ENCODE measurements at places on chromosomes 2 and 18. TPM values are rescaled to one million over a fixed set of nuclear protein-coding genes. Genes with fewer than 3 reads are reported as not detected.
A peak's percentile ranks its signal among the peaks of the same experiment; 100 is the strongest.

The QPCT gene
- total RNA-seq, result 3.3 TPM

DNA sequence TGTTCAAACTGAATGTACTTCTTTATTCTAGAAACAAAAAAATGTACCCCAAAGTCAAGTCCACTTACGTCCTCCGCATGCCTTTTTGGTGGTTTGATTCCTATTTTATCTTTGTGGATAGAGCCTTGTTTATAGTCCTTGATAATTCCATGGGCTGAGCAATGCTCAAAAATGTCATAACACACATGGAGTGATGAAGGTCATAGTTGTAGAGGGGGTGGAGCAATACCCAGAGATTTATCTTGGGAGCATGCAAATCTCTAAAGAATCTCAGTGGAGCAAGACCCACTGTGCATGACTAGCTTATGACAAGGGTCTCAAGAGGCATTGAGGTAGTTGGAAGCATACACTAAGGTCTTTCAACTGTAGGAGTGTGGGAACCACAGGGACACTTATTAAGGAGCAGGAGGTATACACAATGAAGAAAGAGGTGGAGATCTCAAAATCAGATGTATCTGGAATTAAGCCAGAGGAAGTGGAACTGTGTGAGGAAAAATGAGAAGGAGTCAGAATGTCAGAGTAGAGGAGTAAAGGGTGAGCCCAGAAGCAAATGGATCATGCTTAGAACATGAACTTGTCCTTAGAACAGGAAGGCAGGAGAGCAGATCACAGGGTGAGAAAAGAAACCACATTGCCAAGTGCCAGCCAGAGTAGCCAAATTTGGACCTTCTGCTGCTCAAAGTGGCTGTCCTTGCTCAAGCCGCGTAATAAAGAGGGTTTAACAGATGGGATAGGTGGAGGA, 68.1 kb upstream of the STK39 start:
- DNase-seq, result no peak
- H3K36me3 ChIP-seq, result no peaks in the 10 kb centered on the region
- no peak overlapping the region for H3K4me3 ChIP-seq
- no peak overlapping the region for H3K27ac ChIP-seq

DNA sequence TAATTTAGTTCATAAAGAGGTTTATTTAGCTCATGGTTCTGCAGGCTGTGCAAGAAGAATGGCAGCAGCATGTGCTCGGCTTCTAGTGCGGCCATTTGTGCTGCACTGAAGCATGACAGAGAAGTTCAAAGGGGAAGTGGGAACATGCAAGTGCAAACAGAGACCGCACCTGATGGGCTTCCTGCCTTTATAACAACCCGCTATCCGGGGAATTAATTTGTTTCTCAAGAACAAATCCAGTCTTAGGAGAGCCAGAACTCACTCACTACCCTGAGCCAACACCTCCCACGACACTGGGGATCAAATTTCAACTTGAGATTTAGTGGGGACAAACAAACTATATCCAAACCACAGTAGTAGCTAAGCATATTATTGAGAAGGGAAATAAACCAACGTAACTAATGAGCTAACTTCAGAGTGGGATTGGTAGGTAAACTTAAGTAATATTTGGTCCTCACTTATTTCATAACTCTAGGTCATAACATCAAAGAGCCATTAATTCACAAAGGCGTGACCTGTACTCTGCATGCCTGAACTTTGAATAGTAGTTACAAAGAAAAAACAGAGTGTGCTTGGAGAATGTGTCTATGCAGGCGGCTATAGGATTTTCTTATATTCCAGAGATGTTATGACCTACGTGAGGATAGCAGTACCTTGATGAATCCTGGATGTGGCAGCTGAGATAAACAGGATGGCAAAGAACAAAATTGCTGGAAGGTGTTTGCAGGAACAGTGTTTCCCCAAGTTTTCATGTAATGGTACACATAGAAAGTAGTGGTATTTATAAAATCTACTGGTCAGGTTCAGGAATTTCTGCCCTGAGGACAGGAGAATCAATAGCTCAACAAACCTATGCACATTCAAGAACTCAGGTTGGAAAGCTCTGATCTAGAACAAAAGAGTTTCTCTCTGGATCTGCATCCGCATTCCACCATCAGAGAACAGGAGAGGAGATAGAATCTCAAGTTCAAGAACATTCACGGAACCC, 845.9 kb upstream of the ID2 start:
- H3K36me3 ChIP-seq, result no peaks in the 10 kb centered on the region
- H3K4me1 ChIP-seq, result no peaks in the 10 kb centered on the region
- H3K4me3 ChIP-seq, result no peak overlapping the region
- DNase-seq, result no peak
- no peaks in the 10 kb centered on the region for H3K27me3 ChIP-seq
- H3K27ac ChIP-seq, result no peak overlapping the region

DNA sequence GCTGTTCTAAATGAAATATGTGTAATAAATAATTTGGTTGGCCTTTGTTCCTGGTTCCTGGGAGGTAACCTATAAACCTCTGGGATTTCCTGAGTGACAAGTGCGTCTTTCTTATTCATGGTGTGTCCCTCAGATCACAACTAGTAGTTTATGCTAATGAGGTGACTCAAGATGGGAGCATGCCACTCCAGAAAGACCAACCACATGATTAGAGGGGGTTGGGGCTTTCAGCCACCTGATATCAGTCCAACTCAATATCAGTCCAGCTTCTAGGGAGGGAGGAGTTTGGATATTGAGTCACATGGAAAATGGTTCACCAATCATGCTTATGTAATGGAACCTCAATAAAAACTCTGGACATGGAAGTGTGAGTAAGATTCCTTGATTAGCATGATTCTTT, 96.6 kb downstream of the QPCT start:
- H3K36me3 ChIP-seq, result no peaks in the 10 kb centered on the region
- no peak for DNase-seq
- H3K27me3 ChIP-seq, result no peaks in the 10 kb centered on the region

GRCh38 chr2:188974164-188974563, at the start of gene COL3A1:
Gene COL3A1 (plus strand): TSS chr2:188974373. CDS start chr2:188974490, 117 bp downstream.
- peak within 1 kb of the TSS; percentile 79 for H3K27ac ChIP-seq
- H3K4me1 ChIP-seq, result peaks cover 2% of the 10 kb centered on the region
- no peaks in the 10 kb centered on the region for H3K27me3 ChIP-seq
- no peaks in the 10 kb centered on the region for H3K36me3 ChIP-seq
- DNase-seq, result peak; percentile 62

DNA sequence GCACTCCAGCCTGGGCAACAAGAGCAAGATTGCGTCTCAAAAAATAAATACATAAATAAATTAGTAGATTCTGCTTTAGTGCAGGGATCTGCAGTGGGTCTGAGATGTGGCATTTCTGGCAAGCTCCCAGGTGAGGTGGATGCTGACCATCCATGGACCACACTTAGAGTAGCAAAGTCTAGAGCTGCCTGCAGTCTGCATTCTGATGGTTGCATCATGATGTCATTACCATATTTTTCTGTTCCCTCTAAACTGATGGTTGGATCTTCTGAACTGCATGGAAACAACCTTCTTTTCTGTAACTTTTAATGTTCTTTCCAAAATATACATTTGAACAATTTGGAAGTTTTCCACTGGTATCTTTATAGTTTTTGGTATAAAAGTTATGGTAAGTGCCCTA, 42.9 kb downstream of the MYL12B start:
- DNase-seq, result no peak
- H3K4me1 ChIP-seq, result no peaks in the 10 kb centered on the region
- no peaks in the 10 kb centered on the region for H3K27me3 ChIP-seq
- no peak overlapping the region for H3K27ac ChIP-seq

- H3K27ac ChIP-seq, result no peak overlapping the region
- peaks cover 2% of the 10 kb centered on the region for H3K4me1 ChIP-seq
- H3K4me3 ChIP-seq, result no peak overlapping the region
- no peaks in the 10 kb centered on the region for H3K36me3 ChIP-seq
- H3K27me3 ChIP-seq, result no peaks in the 10 kb centered on the region
Measured at GRCh38 chr18:77248873-77249568, 627 bp upstream of the GALR1 start.

- H3K4me3 ChIP-seq, result no peak overlapping the region
- no peaks in the 10 kb centered on the region for H3K27me3 ChIP-seq
- no peak for DNase-seq
- no peaks in the 10 kb centered on the region for H3K36me3 ChIP-seq
- peaks cover 1% of the 10 kb centered on the region for H3K4me1 ChIP-seq
Measured at GRCh38 chr2:221518201-221518934, 53.7 kb downstream of the EPHA4 start.

Measured in ovary (tissue), 10 donors.